Activated CD4-positive, alpha-beta T cell treated with anti-CD3 and anti-CD28 coated beads, Interleukin-2, amount 50 U/mL, for 4 hours (primary cell): ENCODE measurements at places on chromosomes 16 and 17.

DNA sequence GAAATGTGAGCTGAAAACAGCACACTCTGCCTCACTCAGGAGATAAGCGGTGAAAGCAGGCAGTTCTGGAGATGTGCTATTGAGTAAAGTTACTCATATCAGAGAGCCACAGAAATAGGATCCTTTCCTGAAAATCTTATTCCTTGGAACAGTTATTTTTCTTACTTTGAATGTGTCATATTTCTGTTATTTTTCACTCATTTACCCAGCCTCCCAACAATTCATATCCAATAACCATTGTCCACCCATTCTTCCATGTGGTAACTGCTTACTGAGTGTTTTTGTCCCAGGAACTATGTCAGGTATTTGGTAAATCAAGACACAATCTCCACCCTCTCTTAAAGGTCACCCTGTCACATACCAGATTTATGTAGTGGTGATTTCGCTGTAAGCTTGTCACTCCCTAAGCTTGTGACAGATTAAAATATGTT, 144.9 kb downstream of the PARN start:
- no peak for DNase-seq

GRCh38 chr16:1859650-1860049, 12.3 kb downstream of the MEIOB start:
- DNase-seq: no peak

GRCh38 chr16:89855301-89855945, 18.0 kb upstream of the TCF25 start:
- no peak for DNase-seq

DNA sequence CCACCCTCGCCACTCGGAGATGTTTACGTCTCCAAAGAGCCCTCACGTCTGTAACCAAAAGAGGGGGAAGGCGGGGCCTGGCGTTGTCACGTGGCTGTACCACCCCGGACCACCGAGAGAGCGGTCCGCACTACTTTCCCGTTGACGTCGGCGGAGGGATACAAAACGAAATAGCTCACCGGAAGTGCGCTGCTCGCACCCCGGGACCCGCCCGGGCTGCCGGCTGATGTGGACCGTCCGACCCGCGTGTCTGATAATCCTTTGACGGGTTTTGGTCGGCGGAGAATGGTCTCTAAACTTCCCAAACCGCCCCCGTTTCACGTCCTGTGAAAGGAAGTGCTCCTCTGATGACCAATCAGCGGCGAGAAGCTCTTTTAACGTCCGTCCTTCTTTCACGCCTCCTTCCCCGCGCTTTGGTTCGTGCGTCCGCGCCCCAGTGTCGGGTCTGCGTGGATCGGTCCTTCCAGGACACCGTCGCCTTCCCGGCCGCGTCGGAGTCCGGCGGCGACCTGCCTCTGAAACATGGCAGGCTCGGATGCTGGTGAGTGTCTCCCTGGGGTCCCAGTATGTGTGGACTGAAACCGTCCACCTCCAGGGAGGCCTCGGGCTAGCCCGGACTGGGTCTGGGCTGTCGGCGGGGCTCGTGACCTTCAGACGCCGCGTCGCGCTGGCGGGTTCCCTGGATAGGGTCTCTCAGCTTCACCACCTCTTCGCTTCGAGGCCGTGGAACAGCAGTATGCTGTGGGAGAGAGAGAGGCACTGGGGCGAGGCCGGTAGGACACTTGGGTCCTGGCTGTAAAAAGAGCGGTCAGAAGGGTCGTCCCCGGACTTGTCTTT, at the start of gene CEP95:
Gene CEP95 (plus strand): TSS at position 402 of the 837 bp plus-strand sequence. CDS start 121 bp downstream, at position 523.
- DNase-seq: peak; percentile 94

DNA sequence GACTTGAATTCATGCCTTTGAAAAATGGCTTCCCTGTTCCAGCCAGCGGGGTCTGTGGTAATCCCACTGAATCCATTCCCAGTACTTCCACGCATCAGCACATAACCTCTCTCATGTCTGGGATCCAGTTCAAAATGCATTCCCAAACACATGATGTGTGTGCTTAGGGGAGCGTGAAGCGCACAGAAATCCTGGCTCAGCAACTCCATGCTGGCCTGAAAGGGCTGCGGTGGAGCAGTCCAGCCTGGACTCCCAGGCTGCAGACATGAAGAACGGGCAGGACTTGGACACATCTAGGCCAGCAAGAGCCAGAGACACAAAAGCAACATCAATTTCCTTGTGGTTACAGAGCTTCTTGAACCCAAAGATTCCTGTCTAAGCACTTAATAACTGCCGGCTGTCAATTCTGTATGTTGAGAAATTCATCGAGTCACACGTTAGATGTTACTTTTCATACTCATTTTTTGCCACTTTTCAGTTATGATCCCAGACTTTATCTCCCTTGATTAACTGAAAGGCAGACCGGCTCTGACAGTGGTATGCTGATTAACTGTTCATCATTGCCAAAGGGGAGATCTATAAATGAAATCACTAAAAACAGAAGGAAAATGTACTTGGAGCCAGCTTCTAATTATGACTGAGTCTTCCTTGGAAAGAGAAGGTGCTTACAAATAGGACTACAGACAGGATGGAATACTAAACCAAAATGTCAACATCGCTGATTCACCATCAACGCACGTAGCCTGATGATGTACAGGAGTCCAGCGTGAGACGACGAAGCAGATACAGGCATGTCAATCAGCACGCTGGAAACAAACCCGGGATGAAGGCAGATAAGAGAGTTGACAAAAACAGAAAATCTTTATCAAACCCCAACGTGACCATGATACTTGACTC, 23.0 kb downstream of the NSMCE1 start:
- DNase-seq: no peak

GRCh38 chr17:15456496-15456895, 10.9 kb downstream of the CDRT4 start:
- no peak for DNase-seq

DNA sequence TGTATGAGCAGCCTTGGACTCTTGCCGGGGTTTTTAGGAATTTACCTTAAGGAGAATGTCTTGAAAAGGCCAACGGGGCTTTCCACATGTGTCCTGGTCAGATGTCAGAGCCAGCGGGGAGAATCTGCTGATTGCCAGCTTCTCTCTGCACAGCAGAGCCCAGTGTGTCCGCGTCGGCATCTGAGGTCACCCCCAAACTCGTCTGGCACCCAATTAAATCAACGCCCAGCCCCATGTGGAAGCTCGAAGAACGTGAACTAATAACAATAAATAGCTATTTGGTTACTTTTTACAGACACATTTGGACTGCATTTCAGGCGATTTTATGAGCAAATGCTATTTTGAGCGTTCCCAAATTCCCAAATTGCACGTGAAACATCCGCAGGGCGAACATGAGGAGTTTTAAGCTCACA, 303.5 kb downstream of the FOXL1 start:
- DNase-seq: no peak

- no peak for DNase-seq
These were observed 21.1 kb upstream of the DBNDD1 start for GRCh38 chr16:90040152-90041023.

DNA sequence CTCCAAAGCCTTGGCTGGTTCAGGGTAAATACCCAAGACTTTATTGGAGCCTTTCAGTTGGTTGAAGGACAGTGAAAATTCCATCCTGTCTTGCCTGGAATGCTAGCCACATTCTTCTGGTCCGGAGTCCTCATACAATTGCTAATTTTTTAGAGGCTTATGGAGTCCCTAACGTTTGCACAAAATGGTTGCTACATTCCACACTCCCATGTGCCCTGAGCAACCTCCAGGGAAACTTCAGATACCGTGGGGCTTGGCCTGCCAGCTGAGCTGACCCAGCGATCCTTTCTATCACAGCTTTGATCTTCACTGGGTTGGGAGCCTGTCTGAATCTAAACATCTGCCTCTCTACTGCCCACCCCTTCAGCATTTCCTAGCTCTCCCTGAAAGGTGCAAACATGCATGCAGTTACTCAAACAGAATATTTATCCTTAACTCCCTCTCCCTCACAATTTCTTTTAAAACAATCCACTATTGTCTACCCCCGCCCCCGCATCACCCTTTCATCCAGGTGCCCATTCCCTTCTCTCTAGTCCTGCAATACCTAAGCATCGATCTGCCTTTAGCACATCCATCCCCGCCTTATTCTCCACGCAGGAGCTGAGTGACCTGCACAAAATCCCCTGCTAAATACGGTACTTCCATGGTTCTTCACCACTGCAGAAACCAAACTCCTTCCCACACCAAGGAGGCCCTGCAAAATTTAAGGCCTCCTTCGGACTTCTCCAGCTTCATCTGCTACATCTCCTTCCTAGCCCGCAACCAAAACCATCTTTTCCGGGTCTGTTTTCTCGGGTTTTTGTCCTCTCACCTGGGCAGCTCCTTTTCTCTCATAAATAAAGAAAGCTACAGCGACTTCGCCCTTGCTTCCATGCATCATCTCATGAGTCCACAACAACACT, 810 bp upstream of the GAN start:
- no peak for DNase-seq

GRCh38 chr16:73289232-73289631, 241.3 kb upstream of the ZFHX3 start:
- DNase-seq: no peak

GRCh38 chr16:11128211-11129141, 127.5 kb downstream of the SOCS1 start:
- no peak for DNase-seq

DNA sequence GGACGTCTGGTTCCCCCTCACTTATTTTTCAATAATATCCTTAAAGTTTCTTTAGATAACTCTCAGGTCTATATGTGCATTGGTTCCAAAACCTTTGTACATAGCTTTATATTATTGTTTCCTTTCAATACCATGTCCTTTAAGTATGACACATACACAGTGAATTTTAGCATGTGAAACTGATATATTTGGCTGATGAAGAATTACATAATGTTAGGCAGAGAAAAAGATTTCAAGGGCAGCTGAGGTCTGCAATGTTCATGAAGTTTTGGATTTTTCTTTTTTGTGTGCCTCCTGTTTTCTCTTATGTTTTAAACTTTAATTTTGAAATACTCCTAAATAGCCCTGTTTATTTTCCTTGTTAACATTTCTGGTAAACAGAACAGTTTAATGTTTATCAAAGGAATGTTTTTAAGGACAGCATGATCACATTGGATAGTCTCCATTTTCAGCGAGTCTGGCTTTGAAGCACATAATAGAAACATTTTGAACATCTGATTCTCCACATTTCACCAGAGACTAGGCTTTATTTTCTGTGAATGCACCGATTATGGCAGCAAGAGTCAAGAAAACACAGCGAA, 32.9 kb upstream of the FBXO47 start:
- DNase-seq: no peak
